Stimulated activated CD4-positive, alpha-beta T cell treated with anti-CD3 and anti-CD28 coated beads, TNF-alpha, amount 100 ng/mL, for 4 hours (primary cell): ENCODE measurements at places on chromosomes 16 and 17.

GRCh38 chr17:39757931-39758873, 20.5 kb downstream of the GRB7 start:
- no peak for DNase-seq

DNA sequence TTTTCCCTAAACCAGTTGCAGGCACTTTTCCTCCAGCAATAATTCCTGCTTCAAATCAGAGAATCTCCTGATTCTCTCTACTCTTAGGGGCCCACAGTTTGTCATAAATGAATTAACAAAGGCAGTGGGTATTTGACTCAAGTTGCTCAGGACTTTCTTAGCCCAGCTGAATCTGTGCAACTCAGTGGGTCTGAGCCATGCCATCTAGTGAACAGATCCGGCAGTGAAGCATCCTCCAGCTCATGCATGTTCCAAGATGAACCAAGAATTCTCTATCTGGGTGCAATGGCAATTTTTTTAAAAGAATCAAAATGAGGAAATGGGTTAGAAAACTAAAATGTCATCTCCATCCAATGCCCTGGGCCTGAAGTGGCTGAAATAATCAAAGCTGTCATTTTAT, 575.2 kb upstream of the CDH11 start:
- no peak for DNase-seq

- no peak for DNase-seq
These were observed 226.6 kb downstream of the ZFHX3 start for GRCh38 chr16:72821185-72821950.

GRCh38 chr16:88616320-88616719, 22.1 kb upstream of the IL17C start:
- DNase-seq = no peak

- no peak for DNase-seq
These were observed 74.5 kb upstream of the HSBP1 start for GRCh38 chr16:83733301-83733700.

DNA sequence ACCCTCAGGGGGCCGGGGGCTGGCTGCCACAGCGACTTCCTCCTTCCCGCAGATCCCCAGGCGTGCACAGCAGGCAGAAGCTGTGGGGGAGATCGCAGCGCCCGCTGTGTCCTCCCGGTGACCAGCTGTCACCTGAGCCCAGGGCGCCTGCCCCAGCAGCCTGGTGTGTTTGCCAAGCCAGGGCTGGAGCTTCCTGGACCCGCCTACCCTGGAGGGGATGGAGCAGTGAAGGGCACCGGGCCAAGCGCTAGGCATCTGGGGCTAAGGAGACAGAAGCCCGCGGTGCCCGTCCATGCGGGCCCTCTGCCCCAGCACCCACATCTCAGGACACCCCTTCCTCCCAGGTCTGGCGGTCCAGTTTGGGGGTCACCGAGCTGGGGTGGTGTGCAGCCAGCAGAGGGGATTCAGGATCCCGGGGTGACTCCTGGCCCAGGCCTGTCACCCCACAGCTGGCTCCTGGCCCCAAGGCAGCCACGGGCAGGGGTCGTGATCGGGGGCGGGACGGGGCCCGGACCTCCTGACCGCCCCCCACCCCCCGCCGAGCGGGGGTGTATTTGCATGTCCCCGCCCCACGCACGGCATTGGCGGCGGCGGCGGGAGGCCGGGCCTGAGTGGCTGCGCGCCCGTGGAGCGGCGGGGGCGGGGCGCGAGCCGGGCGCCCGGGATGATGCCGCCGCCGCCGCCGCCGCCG, at the start of gene RAB26:
TSS of gene RAB26 (plus strand) at position 645 of the 691 bp plus-strand sequence. CDS start 159 bp downstream, outside the sequence.
- DNase-seq = peak; percentile 36

GRCh38 chr16:14050291-14051027, 20.7 kb upstream of the MRTFB start:
- no peak for DNase-seq
